H4 (cell line): ENCODE measurements at places on chromosomes 6 and 20.

GRCh38 chr6:13472099-13472498, 15.3 kb downstream of the GFOD1 start:
- DNase-seq = no peak

- DNase-seq = peak; percentile 96
These were observed 24.7 kb upstream of the PYGB start for GRCh38 chr20:25223179-25223661.

- DNase-seq = no peak
These were observed 142.5 kb upstream of the SPACA1 start for GRCh38 chr6:87905101-87905641.

DNA sequence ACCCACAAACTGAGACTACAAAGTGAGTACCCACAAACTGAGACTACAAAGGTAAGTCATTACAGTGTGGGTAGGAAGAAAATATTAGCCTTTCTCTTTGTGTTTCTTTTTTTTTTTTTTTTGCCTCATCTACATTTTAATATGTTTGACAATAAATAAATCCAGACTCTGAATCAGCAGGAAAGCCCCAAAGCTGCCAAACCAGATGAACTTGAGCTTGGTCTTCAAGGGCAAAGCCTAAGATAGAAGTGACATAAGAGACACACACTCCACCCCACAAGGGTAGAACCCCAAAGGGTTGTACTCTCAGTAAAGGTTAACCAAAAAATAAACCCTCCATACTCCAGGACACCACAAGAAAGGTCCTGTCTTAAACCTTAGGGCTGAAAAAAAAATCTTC, 326.8 kb upstream of the ARID1B start:
- no peak for DNase-seq

GRCh38 chr6:37524970-37525318, 25.3 kb upstream of the CCDC167 start:
- DNase-seq = no peak

GRCh38 chr20:36228770-36229169, 7.5 kb upstream of the AAR2 start:
- DNase-seq = no peak

DNA sequence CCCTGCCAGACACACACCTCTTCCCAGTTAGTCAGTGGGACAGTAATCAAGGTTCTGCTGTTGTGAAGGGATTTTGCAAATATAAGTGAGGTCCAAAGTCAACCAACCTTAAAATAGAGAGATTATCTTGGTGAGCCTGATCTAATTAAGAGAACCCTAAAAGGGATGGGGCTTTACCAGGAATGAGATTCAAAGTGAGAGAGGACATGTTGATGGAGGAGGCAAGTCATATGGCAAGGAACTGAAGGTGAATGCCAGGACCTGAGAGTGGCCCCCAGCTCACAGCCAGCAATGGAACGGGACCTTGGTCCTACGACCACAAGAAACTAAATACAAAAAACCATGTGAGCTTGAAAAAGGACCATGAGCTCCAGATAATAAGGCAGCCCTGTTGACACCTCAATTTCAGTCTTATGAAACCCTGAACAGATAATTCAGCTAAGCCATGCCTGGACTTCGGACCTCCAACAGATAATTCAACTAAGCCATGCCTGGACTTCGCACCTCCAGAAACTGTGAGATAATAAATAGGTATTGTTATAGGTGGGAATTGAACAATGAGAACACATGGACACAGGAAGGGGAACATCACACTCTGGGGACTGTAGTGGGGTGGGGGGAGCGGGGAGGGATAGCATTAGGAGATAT, 253.4 kb downstream of the GMPR start:
- DNase-seq = no peak

- peak; percentile 54 for DNase-seq
These were observed 168.5 kb upstream of the AKAP12 start for GRCh38 chr6:151071295-151071694.

DNA sequence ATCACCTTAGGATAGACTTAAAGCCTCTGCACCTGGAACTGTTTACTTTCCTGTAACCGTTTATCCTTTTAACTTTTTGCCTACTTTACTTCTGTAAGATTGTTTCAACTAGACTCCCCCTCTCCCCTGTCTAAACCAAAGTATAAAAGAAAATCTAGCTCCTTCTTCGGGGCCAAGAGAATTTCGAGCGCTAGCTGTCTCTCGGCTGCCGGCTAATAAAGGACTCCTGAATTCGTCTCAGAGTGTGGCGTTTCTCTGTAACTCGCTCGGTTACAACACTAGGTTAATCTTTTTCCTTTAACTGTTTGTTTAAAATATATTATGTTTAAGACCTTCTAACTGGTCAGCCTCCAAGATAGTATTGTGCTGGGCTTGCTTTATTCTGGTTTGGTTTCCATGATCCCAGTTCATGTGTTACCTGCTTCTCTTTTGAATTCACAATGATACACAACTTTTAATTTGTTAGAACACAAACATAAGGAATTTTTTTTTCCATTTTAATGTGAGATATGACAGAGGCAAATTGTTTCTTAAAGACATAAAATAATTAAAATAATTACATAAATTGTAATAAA, 8.7 kb upstream of the NQO2 start:
- DNase-seq = no peak

DNA sequence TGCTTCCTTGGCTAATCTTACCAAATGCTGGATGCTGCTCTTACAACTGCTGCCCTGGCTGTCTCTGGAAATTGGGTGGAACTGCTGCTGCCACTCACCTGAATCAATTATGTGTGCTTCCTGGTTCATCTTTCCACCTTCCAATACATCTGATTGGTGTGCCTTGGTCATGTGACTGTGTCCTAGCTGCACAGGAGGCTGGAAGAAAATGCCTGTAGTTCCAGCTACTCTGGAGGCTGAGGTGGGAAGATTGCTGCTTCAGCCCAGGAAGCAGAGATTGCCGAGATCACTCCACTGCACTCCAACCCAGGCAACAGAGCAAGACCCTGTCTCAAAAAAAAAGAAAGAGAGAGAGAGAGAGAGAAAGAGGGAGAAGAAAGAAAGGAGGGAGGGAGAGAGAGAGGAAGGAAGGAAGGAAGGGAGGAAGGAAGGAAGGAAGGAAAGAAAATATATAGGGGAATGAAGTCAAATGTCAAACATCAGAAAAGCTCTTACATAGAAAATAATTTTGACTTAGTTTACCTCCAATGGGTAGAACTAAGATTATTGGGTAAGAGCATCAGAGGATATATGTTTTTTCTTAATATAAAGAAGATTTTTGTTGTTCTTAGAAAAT, 14.1 kb upstream of the PPARD start:
- no peak for DNase-seq

GRCh38 chr6:113662688-113663333, 194.3 kb upstream of the MARCKS start:
- no peak for DNase-seq
